CD4-positive, alpha-beta T cell treated with Interferon alpha-2 for 1 hour (primary cell): ENCODE measurements at places on chromosomes 2 and 18.
A peak's percentile ranks its signal among the peaks of the same experiment; 100 is the strongest.

DNA sequence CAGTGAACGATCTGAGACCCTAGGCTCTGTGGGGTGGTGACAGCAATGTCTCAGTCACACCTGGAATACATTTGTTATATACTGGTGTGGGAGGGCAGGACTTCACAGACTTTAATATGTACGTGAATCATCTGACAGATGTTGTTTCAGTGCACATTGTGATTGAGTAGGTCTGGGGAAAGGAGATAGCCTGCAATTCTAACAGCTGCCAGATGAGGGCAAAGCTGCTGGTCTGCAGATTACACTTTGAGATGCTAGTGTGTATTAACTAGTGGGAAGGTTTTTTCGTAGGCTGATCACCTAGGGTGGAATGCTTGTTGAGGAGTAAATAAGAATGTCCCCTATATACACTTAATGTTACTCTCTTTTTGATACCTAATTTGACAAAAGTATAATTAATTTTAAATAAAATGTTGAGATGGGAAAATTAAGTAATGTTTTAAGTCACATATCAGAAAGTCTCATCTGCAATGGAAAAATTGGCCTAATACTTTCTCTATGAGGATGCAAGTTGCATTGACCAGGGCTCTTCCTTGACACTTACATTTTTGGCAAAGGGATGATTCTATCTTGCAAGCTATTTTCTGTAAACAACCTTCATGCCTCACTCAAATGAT lies 496.9 kb upstream of the HNMT start:
- peak; percentile 1 for DNase-seq

DNA sequence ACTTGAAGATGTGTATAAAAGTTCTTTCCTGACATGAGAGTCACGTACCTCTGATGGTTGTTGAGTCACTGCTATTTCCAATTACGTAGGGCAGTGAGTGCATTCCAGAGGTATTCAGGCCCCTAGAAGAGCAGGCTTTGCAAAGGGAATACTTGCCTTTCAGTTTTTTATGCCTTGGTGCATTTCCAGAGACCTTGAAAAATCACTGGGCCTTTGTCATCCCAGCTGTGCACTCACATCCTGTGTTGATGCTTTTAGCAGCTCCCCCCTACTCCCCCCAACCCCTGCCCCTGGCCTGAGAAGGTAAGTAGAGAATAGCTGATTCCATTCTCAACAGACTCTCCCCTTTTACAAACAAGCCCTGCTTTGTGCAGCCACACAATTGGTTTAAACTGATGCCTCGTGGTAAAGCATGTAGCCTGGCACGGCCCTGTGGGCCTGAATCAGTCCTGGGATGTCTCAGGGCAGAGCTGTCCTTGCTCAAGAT lies 174.2 kb downstream of the PRPF40A start:
- DNase-seq: no peak

GRCh38 chr18:8081872-8082553 lies 514.9 kb downstream of the PTPRM start:
- no peak for DNase-seq

DNA sequence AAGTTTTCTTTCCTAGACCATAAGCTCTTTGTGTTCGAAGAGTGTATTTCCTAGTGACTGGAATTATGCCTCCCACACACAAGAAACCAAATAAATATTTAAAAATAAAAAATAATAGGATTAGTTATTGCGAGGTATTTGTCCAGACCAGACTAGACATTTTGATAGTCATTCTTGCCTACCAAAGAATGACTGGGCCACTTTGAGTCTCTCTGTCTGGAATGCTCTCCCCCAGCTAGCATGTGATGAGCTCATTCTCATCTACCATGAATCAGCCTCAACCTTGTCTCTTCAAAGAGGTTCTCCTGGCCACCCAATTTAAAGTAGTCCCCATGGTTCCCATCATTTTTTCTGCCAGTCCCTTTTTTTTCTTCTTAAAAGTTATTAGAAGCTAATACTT lies 13.9 kb upstream of the DSC1 start:
- no peak for DNase-seq

DNA sequence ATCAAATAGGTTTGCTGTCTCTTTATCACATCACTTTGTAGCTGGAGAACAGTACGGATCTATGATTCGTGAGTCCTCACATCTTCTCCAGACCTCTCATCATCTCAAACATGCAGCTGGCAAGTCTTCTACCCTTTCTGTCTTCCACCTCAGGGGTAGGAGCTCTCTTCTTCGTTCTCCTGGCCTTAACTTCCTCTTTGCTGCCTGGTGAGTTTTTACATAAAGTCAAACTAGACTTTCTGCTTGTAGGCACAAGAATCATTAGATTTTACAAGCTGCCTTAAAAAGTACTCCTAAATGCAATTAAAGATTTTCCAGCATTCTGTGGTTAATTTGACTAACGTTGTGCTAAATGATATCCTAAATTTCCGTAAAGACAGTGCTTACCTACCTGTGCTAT lies 43.7 kb upstream of the TANK start:
- no peak for DNase-seq

GRCh38 chr2:101124643-101125366 lies 26.4 kb downstream of the TBC1D8 start:
- DNase-seq: no peak

GRCh38 chr2:223668302-223668998 lies 66.3 kb upstream of the SCG2 start:
- DNase-seq: no peak

- no peak for DNase-seq
Measured at GRCh38 chr2:152309352-152310214, 25.4 kb upstream of the FMNL2 start.

- DNase-seq: no peak
Measured at GRCh38 chr2:239142806-239143205, 258.0 kb downstream of the HDAC4 start.

GRCh38 chr2:12555012-12555645 lies 161.6 kb upstream of the TRIB2 start:
- no peak for DNase-seq

- no peak for DNase-seq
Measured at GRCh38 chr2:142974288-142975024, 97.0 kb downstream of the KYNU start.

- DNase-seq: no peak
Measured at GRCh38 chr2:178114462-178114861, 2.2 kb downstream of the RBM45 start.

GRCh38 chr18:8232791-8233190 lies 376.4 kb upstream of the RAB12 start:
- DNase-seq: no peak

DNA sequence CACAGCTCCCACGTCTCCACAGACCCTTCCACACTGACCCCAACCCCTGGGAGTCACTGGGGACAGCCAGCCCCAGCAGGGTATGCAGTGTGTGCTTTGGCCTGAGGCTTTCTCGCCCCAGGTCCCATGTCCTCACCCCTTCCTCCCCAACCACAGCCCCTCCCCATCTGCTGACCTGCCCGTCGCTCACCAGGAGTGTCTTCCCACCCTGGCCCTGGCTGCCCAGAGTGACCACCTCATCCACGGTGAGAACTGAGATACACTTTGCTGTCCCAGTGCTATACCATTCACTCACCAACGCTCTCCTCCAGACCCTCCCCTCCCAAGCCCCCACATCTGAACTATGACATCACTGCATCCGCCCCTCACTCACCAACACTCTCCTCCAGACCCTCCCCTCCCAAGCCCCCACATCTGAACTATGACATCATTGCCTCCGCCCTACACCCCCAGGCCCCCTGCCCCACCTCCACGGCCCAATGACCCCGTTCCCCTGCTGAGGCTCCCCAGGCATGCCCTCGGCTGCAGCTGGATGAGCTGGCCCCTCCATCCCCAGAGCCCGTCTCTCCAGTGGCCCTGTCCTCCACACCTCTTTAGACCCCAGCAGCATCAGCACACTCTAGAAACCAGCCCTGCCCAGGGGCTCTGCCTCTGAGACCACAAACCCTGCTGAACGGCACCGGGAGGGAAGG lies 55.2 kb downstream of the ANKMY1 start:
- no peak for DNase-seq

DNA sequence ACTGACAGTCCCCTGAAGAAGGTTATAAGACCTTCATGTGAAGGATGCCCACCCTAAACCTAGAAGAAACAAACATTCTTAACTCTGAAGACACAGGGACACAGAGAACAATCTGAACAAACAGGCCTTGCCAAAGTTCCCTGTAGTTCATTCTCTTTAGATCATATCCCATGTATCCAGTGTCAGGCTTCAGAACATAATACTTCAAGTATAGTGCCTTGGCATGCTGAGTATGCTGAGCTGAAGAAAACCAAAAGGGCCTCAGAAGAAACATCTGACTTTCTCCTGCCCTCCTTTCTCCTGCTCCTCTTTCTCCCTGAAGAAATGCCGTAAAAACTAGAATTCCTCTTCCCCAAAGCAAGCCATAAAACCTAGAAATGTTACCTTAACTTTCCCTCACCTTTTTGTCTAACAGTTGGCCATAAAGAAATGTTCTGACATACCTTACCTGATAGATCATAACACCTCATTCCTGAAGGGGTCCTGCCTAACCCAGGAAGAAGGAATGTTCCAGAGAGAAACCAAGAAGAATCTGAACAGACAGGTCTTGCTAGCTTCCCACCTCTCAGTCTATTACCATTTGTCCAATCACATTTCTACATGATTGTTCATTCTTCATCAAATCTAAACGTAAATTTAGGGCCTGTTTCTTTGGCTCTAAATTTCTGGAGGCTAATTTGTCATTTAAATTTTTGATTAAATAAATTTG lies 160.1 kb upstream of the ZC3H15 start:
- DNase-seq: no peak

DNA sequence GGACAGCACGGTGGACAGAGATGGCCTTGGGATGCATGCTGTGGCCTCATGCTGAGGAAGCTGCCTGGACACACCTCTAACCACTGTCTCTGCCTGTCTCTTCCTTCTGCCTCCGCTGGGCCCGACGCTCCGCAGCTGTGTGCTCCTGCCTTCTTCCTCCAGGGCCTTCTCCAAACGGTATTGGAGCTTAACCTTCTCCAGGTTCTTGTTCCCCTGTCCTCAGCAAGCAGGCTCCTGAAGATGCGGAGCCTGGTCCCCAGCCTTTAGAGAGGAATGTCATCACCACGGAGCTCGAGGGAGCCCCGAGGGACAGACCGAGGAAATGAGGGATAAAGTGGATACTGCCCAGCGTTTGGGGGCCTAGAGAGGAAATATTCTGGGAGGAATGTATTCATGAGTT lies 155.1 kb downstream of the DYSF start:
- no peak for DNase-seq

DNA sequence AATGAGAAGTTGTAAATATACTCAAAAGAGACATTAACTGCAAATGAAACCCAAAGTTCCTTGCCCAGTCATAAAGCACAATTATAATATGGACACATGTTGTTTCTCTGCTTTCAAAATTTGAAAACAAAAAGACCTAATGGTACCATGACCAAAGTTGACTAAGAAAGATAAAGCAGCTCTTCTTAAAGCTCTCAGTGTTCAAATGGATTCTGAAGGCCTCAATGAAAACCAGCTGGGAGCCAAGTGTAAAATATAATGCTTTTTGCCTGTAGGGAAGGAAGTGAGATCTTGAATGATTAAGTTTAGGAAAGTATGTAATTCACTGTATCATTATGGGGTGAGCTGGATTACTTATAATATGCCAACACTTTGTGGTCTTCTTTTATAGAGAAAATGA lies 178.6 kb downstream of the SATB2 start:
- no peak for DNase-seq

- no peak for DNase-seq
Measured at GRCh38 chr18:4433717-4434116, 21.4 kb downstream of the DLGAP1 start.

- DNase-seq: no peak
Measured at GRCh38 chr2:3692375-3692774, 11.0 kb upstream of the DCDC2C start.

DNA sequence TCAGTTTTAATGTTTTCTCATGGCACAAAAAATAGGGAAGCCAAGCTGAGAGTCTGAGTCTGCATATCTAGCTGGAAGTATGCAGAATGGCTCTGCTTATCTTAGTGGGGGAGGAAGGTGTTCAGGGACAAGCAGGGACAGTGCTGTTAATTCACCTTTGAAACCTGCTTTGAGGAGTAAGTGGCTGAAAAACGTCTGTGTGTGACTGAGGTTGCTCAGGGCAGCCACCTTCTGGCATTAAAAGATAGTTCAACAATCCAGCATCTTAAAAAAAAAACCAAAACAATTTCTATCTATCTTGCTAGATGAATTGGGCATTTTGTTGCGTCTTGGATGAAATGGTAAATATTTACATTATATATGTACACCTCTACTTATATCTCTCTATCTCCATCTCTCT lies 2.0 kb upstream of the TRPM8 start:
- no peak for DNase-seq

DNA sequence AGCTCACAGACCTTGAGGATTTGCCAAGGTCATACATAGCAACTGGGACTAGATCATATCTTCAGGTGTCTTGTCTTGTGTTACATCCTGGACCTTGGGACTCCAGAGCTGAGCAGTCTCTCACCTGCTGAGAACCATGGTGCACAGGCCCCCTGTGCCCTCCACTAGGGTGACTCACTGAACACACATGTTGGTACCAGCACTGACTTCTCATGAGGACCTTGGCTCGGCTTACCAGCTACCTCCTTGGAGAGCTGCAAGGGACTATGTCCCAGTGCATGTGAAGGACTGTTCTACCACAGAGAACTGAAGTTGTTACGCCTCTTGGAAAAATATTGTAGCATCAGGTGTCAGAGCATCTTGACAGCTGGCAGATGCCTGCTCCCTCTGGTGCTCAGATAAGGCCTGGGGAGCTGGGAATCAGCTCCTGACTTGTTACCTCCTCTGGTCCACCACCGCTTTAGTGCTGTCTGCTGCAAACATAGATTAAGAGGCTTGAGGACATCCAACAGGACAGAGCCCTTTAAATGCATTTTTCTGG lies 72.1 kb downstream of the WDSUB1 start:
- DNase-seq: no peak

DNA sequence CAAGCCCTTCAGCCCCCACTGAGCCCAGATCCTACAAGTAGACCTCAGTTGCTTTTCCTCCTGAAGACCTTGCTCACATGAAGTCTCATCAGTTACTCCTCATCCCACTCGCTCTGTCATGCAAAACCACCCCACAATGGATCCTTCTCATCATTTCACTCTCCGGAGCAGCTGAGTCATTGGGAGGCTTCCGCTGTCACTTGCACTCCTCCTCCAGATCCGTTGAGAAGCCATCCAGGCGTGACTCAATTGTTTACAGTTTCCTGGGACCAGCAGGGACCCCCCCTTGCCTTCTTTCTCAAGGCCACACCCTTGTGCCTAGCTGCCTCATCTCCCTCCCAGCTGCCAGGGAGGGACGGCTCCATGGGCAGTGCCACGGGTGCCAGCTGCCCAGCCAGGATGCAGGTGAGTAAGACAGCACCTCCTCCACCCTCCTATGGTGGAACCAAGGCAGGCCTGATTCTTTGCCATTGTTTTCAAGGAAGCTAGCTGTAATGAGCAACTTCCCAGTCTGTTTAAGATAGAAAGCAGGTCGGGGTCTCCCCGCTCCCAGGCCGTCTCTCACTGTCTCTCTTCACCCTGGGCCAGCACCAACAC lies 16.3 kb downstream of the GPR55 start:
- DNase-seq: no peak
